ENCODE measurements at places on chromosomes 2 and 18. TPM values are rescaled to one million over a fixed set of nuclear protein-coding genes. Genes with fewer than 3 reads are reported as not detected.

The EVX2 gene
- not detected for total RNA-seq

The BARD1 gene
- 11.0 TPM for total RNA-seq

The MZT2A gene
- 66.2 TPM for total RNA-seq

The PPP1R1C gene
- total RNA-seq, result 0.28 TPM

The GAREM2 gene
- total RNA-seq, result 1.5 TPM

The ITM2C gene
- 65.6 TPM for total RNA-seq

The SERPINB11 gene
- total RNA-seq, result not detected

The PAX8 gene
- total RNA-seq, result 0.65 TPM

The ANKRD12 gene
- total RNA-seq, result 32.5 TPM

The ITGB6 gene
- total RNA-seq, result 0.60 TPM

All from smooth muscle cell of the umbilical artery (primary cell).